Esophagus squamous epithelium (tissue), 5 donors: ENCODE measurements at places on chromosomes 7 and 10.

DNA sequence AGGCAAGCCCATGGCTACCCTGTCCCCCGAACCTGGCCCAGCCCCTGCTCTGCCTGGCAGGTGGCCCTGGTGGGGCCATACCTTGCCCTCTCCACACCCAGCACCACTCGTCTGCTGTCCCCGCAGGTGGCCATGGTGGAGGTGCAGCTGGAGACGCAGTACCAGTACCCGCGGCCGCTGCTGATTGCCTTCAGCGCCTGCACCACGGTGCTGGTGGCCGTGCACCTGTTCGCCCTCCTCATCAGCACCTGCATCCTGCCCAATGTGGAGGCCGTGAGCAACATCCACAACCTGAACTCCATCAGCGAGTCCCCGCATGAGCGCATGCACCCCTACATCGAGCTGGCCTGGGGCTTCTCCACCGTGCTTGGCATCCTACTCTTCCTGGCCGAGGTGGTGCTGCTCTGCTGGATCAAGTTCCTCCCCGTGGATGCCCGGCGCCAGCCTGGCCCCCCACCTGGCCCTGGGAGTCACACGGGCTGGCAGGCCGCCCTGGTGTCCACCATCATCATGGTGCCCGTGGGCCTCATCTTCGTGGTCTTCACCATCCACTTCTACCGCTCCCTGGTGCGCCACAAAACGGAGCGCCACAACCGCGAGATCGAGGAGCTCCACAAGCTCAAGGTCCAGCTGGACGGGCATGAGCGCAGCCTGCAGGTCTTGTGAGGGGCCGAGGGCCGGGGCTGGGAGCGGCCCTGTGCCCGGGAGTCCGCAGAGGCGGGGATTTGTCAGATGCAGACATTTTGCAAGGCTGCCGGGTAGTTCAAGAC lies 13.2 kb downstream of the ORAI2 start:
- DNase-seq = no peak

DNA sequence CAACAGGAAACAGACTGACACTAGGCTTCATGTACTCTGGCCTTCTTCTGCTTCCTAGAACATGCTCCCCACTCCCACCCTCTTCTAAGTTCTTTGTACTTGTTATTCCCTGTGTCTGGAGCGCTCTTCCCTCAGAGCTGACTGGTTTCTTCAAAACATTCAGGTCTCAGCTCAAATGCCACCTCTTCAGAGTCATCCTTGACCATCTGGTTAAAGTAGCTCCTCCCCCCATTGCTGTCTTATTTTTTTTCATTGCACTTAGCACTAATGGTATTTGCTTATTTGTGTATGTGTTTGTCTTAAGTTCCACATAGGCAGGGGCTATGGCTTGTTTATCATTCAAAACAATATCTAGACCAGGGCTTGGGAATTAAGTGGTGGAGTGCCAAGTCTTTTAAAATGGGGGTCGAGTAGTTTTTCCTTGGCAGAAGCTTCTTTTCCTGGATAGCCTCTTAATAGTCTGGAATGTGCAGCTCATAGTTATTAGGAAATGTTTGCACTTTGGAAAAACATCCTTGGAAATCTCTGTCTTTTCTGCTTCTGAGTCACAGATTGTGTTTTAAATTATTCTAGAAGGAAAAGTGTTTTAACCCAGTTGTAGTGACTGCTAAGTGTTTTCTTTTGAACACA lies 60.0 kb downstream of the RALA start:
- DNase-seq = no peak

- DNase-seq = no peak
Measured at GRCh38 chr10:66714741-66715140, 211.1 kb upstream of the LRRTM3 start.

DNA sequence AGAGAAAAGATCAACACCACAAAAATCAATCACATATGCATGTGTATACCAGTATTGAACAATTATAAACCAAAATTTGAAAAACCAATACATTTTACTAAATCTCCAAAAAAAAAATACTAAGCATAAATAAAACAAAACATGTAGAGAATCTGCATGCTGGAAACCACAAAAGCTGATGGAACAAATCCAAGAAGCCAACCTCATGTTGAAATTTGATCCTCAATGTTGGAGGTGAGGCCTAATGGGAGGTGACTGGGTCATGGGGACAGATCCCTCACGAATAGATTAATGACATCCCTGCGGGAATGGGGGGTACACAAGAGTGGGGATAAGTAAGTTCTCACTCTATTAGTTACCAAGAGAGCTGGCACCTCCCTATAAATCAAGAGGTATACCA lies 82.5 kb downstream of the OAT start:
- no peak for DNase-seq

- DNase-seq = no peak
Measured at GRCh38 chr7:14995774-14996173, 93.2 kb upstream of the DGKB start.

- DNase-seq = no peak
Measured at GRCh38 chr7:46695051-46695708, 774.1 kb upstream of the IGFBP3 start.

DNA sequence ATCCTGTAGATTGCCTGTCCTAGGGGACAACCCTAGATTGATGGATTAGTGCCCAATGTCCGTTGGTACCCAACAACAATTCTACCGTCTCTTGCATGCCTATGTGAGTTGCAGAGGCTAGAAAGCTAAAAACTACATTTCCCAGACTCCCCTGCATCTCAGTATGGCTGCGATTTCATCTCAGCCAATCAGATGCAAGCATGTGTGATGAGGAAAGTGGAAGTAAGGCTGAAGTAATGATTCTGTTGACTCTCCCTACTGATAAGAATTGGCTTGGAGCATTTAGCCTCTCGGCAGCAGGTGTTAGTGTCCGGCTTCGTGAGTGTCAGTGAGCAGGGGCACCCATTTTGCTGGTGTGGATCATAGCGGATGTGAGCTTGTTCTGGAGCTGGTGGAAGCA lies 171.9 kb downstream of the FGFR2 start:
- DNase-seq = no peak
